Osteocyte (in vitro differentiated cells): ENCODE measurements at places on chromosomes 13 and 19. TPM values are rescaled to one million over a fixed set of nuclear protein-coding genes. Genes with fewer than 3 reads are reported as not detected.

DNA sequence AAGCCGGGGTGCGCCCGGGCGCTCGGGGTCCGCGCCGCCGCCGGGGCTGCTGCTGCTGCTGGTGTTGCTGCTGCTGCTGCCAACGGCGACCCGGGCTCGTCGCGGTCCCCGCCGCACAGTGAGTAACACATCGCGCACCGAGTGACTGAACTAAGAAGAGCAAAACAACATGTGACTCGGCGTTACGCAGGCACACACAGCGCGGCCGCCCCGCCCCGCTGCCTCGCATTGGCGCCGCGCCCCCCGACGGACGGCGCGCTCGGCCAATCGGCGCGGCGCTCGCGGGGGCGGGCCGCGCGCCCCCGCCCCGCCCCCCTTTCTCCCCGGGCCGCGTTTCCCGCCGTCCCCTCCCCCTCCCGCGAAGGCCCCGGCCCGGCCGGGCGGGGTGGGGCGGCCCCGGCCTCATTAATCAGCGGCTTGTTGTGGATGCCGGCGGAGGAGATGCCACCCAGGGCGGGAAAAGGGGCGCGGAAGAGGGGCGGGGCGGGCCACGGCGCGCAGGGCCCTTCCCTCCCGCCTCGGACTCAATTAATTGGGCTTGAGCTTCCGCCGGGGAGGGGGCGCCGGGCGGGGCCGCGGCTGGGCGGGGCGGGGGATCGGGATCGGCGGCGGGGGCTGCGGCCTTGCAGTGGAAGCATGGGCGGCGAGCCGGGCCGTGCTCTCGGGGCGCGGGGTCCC is at the start of gene IRS2:
Gene IRS2 (minus strand): TSS at position 127 of the 678 bp plus-strand sequence. CDS start 530 bp downstream, outside the sequence.
- DNase-seq: peak; percentile 97

DNA sequence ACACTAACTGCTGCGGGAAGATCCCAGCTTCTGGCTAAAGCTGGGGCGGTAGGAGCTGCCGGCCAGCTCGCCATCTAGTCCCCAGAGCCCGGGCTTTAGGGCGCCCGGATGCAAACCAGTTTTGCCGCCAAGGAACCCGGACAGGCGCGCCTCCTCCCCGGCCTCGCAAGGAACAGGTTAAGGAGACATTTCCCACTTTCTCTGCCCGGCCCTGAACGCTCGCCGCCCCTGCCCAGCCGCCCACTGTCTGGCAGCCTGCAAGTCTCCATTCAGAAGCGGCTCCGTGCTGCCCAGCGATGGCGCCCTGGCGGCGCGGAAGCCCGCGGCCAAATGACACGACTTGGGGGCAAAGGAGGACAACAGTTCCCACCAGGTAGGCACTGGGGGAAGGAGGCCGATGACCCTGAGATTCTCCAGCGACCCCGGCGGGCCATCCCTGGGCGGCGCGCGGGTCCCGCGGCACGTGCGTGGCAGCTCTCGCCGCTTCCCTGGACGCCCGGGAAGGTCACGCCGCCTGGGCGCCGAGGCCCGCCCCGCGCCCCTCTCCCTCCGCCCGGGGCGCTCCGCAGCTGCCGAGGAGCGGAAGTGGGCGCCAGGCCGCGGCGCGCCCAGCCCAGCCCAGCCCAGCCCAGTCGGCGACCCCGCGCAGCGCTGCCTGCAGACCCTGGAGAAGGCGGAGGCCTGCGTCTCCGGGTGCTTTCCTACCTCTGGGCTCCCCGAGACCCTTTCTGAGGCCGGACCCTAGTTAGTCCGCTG is 42.2 kb upstream of the HNRNPA1L2 start:
- DNase-seq: peak; percentile 87

DNA sequence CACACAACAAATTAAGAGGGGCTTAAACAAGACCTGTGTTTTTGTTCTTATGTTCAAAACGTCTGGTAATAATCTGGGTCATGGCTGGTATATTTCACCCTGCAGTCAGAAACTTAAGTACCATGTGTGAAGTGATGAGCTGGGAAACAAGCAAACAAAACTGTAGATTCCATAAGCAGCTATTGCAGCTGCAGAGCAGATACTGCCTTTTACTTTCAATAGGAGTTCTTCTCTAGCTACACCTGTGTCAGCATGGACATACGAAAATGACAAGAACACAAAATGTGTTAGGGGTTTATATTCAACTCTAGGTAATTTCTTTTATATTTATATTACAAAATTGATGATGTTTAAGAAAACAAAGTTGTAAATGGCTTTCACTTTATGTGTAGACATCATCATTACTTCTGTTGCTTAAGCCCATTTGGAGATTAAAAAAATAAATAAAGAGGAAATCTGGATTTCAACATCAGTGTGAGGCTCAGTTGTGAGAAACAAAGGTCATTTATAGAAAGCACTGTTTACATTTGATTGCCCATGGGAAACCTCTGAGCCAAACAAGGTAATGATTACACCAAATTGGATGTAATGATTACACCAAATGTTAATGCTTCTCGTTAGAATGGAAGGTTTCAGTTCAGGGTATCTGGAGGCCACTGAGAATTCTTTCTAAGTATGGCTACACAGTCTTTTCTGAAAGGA is 451.0 kb upstream of the SLC10A2 start:
- DNase-seq: no peak

DNA sequence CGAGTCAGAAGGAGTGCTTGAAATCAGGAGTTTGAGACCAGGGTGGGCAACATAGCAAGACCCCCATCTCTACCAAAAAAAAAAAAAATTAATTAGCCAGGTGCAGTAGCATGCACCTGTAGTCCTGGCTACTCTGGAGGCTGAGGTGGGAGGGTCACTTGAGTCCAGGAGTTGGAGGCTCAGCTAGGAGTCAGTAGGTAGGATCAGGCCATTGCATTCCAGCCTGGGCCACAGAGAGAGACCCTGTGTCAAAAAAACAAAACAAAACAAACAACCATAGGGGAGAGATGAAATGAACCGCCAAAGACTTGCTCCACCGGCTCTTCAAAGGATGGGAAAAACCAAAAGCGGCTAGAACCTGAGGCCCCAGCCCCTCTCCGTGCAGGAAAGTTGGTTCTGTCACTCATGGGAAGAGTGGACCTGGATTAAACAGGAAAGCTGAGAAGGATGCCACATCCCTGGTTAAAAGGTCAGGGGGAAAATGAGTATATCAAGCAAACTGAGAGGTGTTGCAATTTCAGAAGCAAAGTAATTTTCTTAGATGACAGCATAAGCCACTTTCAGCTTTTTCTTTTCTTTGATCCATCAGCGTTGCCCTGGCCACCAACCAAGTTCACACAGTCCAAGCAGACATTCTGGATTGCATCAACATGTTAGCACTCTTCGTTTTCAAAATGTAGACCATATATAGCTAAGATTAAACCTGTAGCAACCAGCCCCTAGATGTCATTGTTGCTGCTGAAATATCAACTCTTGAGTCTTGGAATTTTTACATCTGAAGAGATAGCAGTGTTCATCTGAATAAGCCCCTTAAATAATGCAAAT is 8.9 kb upstream of the ZNF507 start:
- DNase-seq: no peak

GRCh38 chr19:39684267-39684666 is 20.0 kb upstream of the LGALS14 start:
- no peak for DNase-seq

DNA sequence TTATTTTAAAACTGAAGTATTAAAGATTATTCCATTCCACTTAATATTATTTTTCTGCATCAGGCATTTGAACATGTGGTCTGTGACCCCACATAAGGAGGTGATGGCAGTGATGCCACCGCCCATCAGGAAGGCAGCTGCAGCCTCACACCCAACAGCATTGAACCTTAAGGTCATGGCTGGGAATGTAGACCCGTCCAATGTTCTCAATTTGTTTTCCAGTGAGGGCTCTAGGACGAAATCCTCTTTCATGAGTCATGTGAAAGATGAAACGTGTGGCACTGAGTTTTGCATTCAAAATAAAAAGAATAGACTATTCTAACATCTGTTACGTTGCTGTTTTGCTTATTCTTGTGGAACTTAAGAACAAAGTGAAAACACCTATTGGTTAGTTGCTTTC is 74.5 kb upstream of the ANKRD10 start:
- no peak for DNase-seq

- peak; percentile 81 for DNase-seq
Measured at GRCh38 chr19:677601-678436, 1.6 kb downstream of the FSTL3 start.

GRCh38 chr13:63409791-63410351 is 1994.2 kb upstream of the PCDH20 start:
- DNase-seq: no peak

- no peak for DNase-seq
Measured at GRCh38 chr13:79604752-79605151, 123.8 kb downstream of the NDFIP2 start.

GRCh38 chr19:51473009-51473707 is 5.2 kb upstream of the CEACAM18 start:
- DNase-seq: no peak

- DNase-seq: no peak
Measured at GRCh38 chr13:80340651-80341100, 250 bp downstream of the SPRY2 start.

DNA sequence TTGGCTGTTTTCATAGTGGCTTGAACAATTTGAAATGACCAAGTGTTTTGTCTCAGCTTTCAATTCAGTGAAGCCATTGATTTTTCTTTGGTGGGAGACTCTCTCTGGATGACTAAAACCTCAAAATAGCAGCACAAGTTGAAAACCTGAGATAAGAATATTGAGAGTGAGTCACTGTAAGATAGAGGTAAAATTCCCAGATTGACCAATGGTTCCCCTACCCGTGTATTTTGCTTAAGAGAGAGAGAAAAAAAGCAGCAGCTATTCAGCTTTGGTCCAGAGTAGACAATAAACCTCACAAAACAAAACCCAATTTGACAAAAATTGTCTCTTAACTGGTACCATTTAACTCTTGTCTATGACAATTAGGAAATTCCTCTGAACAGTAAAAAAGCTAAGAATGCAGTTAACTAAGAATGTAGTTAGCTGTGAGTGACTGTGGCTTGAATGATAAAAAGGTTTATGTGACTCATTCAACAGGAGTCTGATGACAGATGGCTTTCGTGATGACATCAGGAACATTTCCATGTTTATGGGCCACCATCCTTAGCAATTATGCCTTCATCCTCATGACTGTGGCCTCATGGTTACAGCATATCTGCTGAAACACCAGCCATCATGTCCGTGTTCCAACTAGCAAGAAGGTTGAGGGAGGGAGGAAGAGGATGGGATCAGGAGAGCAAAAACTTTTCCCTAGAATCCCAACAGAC is 356.9 kb downstream of the NDFIP2 start:
- no peak for DNase-seq

GRCh38 chr13:48504606-48505005 is 28.3 kb downstream of the RCBTB2 start:
- no peak for DNase-seq

DNA sequence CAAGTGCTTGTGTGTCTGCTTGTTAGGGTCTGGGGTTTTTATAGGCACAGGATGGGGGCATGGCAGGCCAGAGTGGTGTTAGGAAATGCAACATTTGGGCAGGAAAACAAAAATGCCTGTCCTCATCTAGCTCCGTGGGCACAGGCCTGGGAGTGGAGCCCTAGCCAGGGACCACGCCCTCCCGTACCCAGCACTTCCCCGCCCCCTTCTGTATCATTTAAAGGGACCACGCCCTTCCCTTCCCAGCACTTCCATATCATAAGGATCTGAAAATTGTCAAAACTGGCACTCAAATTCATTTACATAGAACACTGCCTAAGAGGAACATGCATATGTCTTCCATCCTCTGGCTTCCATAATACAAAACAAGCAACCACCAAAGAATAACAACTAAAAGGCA is 185.8 kb downstream of the B3GLCT start:
- DNase-seq: no peak

DNA sequence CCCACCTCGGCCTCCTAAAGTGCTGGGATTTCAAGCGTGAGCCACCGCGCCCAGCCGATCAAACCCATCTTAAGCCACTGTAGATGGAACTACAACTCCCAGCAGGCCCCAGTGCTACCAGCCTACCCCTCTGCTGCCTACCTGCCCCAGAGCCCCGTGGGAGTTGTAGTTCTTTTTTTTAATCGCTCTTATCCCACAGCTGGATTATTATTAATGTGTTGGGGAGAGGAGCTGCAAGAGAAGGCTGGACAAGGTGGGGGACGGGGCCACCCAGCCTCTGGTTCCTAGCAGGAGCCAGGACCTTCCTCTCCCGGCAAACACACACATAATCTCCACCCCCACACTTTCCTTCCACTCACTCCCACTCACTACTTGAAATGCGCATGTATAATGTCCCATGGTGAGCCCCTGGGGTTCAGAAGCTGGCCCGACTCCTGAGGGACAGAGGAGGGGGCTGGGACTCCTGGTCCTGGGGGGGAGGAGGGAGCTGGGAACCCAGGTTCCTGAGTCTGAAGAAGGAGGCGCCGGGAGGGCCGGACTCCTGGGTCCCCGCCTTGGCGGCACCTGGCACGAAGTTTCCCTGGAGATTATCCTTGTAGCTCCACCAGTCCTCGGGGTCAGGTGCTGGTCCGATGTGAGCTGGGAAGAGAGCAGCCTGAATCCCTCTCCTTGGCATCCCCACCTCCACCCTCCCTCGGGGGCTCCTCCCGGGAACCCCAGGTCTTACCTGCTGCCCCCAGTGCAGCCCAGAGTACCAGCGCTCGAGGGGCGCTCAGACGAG is 958 bp downstream of the CA11 start:
- DNase-seq: no peak

GRCh38 chr19:14354445-14354844 is 26.8 kb upstream of the ADGRE5 start:
- no peak for DNase-seq

GRCh38 chr13:31675440-31675953 is 63.8 kb upstream of the RXFP2 start:
- DNase-seq: no peak

GRCh38 chr19:55109527-55110291 is 7.7 kb downstream of the PPP1R12C start:
- DNase-seq: no peak

DNA sequence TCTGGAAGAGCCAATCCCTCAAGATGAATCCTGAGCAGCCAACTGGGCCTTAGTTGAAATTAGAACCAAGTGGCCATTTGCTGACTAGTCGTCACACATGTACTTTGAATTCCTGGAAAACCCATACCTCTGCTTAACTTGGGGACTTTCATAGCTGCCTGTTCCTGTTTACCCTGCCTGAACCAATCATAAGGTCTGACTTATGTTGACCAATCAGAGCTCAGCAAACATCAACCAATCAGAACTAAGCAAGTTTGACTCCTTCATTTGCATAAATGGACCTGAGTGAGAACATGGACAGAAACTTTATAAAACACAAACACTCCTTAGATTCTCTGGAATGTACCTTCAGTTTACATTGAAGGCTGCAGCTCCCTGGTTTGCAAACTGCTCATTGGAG is 50.8 kb downstream of the LATS2 start:
- DNase-seq: no peak

DNA sequence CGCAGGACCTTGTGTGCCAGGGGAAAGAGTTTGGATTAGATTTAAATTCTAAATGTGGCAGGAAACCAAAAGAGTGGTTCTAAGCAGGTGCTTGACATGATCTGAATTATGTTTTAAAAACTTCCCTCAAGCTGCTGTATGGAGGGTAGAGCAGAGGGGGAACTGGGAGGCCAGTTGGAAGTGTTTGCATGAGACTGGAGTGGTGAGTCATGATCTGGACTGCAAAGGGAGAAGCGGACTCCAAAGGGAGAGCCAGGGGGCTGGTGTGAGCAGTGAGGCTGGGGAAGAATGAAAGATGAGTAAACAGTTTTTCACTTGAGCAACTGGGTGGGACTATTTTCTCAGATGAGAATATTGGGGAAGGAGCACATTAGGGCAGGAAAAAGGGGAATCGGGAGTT is 206.1 kb downstream of the DNAJC15 start:
- no peak for DNase-seq

Gene TDRD12
- total RNA-seq: 0.11 TPM in 1 of 2 replicates, not detected in the other

Gene CRX
- not detected in 2 replicates for total RNA-seq

Gene GNG7
- 5.1 TPM in 2 replicates for total RNA-seq

Gene CEACAM4
- total RNA-seq: not detected in 2 replicates

Gene ZNF154
- total RNA-seq: 18.0 and 18.9 TPM in 2 replicates

Gene SMIM44
- not detected in 2 replicates for total RNA-seq

Gene NLRP5
- not detected in 2 replicates for total RNA-seq

Gene LILRA6
- not detected in 2 replicates for total RNA-seq
